ENCODE measurements at places on chromosomes 4 and X.

- no peak for DNase-seq
These were observed 17.7 kb downstream of the FOXR2 start for GRCh38 chrX:55640854-55641253.

GRCh38 chr4:173046818-173047217 is 121.8 kb upstream of the GALNT7 start:
- DNase-seq = no peak

- DNase-seq = peak; percentile 83
These were observed 231.5 kb downstream of the MAML3 start for GRCh38 chr4:139922406-139923024.

- no peak for DNase-seq
These were observed 169.6 kb upstream of the GATB start for GRCh38 chr4:151930372-151930771.

- DNase-seq = peak; percentile 20
These were observed 71.8 kb downstream of the DIAPH2 start for GRCh38 chrX:96756491-96756890.

GRCh38 chr4:76235407-76235806 is 16.1 kb upstream of the FAM47E start:
- DNase-seq = no peak

- DNase-seq = no peak
These were observed 45.9 kb downstream of the FGFRL1 start for GRCh38 chr4:1057403-1057745.

DNA sequence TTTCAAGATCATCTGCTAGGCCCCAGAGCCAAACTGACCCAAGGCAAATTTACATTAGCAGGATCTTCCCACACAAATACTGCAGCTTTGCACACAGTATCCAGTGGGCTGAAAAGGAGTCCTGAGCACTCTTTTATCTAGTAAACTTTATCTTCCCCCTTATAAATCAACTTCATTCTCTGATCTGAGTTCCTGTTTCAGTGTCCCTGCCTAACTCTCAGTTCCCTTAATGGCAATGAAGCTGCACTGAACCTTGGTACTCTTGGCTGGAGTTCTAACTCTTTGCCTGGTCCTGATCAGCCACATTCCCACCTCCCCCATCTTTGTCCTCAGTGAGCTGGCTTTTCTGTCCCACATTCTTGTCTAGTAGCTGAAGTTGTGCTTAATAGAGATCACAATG is 37.4 kb downstream of the EDA2R start:
- DNase-seq = no peak

GRCh38 chr4:100106982-100107381 is 83.3 kb downstream of the DDIT4L start:
- no peak for DNase-seq

- no peak for DNase-seq
These were observed 882.4 kb downstream of the C4orf33 start for GRCh38 chr4:129978315-129978714.

DNA sequence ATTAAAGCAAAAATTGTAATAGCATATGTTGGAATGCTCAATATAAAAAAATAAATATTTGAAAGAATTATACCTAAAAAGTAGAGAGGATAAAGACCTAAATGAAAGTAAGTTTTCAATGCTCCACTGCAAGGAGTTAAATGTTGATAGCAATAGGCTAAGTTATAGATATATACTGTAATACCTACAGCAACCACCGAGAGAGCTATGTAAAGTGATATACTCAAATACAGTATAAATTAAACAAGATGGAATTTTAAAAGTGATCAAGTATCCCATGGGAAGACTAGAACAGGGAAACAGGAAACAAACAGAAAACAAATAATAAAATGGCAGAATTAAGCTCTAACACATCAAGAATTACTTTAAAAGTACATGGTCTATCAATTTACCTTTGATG is 73.9 kb downstream of the CASP3 start:
- no peak for DNase-seq
